ENCODE measurements at places on chromosomes 13 and 19.

GRCh38 chr13:103883164-103883563, 816.9 kb upstream of the SLC10A2 start:
- peak; percentile 85 for DNase-seq

GRCh38 chr19:47610902-47611301, 2.0 kb downstream of the BICRA start:
- DNase-seq = no peak

GRCh38 chr19:18795540-18795939, 4.4 kb upstream of the COMP start:
- no peak for DNase-seq

GRCh38 chr19:46056536-46056935, 15.7 kb upstream of the IGFL4 start:
- DNase-seq = no peak

DNA sequence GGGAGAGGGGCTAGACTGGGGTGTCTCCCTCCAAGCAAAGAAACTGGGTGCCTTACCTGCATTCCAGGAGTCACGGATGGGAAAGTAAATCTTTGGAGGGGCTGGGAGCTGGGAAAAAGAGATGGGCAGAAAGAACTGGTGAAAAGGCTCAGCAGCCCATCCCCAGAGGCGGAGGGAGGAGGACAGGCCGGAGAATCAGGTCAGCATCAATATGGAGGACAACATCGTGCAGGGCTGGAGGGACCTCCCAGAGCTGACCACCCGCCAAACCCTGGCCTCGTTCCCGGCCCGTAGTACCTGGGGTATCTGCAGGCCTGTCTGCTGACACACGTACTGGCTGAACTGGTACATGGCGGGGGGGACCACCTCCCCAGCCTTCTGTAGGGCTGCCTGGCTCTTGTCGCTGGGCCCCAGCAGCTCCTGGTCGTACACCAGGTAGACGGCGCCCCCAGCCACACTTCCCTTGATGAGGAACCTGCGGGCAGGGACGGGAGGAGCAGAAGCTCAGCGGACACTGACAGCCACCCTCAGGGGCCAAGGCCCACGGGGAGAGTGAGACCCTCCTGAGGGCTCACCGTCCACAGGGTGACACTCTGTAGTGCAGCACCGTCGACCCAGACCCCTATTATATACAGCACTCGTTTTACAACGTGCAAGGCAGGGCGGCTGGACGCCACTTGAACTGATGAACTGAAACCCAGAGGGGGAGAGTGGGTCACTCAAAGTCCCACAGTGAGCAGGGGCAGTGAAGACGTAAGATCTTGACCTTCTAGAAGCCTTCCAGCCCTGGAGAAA, 830 bp downstream of the MICOS13 start:
- no peak for DNase-seq

GRCh38 chr13:42880056-42880605, 98.7 kb downstream of the FAM216B start:
- no peak for DNase-seq

DNA sequence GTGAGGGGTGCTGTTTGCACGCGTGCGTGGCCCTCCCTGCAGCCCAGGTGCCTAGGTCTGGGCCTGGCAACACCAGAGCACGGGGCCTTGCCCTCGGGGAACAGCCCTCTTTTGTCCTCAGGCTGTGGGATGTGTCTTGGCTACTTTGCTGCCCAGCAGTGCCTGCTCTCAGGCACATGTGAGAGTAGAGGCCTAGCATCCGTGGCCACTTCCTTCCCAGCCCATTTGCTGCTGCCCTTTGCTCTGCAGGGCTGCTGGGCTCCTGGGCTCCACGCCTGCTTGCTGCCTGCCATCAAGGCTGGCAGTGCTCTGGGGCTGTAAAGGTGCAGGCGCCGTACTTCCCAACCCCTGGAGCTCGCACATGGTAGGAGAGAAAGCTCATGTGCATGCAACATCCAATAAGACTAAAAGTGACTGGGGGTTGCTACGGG, 46.6 kb downstream of the CAPN12 start:
- no peak for DNase-seq

DNA sequence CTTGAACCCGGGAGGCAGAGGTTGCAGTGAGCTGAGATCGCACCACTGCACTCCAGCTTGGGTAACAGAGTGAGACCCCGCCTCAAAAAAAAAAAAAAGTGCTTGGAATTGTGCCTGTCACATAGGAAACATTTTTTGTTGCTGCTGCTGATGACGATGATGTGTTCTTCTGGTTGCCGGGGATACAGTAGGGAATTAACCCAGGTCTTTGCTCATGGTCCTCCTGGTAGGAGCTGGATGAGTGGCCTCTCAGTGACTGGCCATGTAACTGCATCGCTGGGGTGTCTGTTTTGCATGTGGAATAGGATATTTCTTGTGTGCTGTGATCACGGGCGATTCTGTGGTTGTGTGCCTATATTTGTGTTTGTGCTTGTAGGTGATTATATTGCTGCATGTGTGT, 4.7 kb upstream of the CNFN start:
- DNase-seq = no peak

DNA sequence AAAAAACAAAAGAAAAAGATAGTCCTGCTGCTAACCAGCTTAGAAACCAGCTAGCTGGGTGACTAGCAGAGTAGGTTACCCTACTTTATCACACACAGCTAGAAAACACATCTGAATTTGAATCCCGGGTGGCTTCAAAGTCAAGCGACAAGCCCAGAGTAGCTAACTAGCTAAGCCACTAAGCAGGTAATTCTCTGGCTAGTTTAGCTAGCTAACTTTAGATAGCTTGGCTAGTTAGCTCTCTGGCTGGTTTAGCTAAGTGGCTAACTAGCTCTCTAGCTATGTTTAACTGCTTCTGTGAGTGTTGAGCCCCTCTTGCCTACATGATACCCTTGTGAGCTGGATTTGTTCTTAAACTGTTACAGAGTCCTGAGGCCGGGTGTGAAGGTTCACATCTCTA, 12.4 kb downstream of the MYH14 start:
- no peak for DNase-seq

GRCh38 chr13:73973156-73973555, 161.0 kb downstream of the KLF12 start:
- DNase-seq = no peak

DNA sequence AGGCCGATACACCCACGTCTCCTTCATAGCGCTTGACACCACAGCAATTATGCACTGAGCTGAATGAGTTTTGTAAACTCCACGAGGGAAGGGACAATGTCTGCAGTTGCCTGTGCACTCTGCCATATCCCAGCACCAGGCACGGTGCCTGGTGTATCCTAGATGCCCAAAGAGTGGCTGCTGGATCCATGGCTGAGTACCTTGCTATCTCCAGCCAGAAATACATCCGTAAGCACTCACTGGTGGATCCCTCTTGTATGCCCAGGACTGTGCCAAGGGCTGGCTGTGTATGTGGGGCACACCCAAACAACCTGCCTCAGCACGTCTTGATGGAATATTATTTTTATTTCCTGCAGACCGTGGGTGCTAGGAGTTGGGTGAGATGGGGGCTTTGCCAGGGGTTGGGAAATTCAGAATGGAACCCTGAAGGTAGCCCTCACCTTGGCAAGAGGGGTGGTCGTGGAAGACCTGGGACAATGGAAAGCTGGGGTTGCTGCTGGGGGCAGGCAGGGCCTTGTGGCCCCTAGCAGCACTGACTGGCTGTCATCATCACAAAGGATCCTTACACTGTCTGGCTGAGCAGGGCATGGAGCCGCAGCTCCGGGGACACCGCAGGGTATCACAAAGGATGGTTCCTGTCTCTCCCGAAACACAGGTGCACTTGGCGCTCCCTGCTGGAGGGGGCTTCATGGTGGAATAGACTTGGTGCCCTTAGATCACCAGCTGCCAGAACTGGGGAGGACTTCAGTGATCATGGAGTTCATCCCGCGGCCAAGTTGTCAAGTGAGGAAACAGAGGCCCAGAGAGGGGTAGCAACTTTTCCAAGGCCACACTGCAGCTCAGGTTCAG, 131.3 kb downstream of the URI1 start:
- DNase-seq = no peak

DNA sequence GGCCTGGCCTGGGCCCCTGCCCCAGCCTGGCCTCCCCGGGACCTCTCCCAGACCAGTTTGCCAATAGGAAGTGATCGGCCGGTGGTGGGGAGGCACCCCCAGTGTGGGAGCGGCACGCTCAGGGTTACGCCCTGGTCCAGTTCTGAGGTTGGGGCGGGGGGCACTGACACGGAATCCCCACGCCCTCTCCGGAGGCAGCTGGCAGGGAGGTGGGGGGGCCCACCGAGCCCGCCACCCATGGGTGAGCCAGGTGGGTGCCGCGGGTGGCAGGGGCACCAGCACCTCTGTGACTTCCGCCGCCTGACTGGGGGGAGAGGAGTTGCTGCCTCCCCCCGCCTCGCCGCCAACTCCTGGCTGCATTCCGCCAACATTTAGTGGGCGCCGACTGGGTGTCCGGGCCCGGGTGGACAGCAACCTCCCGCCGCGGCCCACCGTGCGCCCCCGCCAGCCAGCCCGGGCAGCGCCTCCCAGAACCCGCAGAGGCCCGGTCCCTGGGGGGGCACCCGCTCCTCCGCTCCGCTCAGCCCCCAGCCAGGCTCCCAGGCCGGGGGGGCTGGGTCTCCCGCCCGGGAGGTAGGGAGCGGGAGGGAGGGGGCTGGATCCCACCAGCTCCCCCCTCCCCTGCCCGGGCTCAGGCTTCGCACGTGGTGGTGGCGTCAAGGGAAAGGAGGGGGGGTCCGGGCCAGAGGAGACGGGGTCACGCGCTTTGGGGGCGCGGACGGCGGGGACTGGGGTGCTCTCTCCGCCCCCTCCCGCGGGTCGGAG, 2.0 kb downstream of the ZBTB7A start:
- DNase-seq = no peak

GRCh38 chr19:12596927-12597548, 13.6 kb downstream of the ZNF490 start:
- no peak for DNase-seq

GRCh38 chr19:9014803-9015202, 4.6 kb upstream of the MUC16 start:
- no peak for DNase-seq

DNA sequence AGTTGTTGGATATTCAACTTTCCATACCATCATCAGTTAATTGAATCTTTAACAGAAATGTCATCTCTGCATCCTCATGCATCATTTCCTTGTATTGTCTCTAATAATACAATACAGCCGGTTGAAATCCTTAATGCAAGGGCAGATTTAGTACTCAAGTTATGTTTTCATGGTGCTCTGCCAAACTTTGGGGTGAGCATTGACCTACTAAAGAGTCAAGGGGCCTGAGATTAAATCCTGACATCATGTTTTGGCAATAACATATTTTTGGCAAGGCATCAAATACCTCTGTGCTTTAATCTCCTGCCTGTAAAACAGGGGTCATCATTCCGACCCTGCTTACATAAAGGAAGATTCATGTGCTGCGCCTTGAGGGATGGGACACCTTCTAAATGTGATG, 42.7 kb upstream of the ABCC4 start:
- DNase-seq = peak; percentile 94

DNA sequence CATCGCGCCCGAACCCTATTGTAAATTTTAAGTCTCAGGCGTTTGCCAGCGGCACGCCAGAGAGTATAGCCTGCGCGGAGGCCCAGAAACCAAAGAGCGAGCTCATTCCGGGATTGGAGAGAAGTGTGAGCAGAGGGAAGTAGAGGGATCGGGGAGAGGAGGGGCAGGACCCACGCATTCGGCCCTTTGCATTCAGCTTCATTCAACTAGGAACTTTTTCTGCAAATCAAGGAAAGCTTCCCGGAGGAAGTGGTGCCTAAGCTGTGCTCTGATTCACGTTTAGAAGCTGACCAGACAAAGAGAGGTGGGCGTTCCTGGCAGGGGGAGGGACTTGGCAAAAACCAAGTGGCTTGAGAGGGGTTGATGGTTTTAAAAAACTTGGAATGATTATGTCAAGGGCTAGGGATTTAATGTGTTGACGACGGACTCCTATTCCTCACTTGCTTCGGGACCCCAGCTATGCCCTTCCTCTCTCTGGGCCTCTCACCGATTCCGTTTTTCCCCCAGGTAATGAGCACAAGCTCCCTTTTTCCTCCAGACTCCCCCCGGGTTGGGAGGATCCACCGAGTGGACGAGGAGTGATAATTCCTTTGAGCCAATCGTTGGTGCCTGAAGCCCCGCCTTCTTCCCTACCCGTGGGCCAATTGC, 811 bp upstream of the PRMT1 start:
- peak; percentile 83 for DNase-seq

DNA sequence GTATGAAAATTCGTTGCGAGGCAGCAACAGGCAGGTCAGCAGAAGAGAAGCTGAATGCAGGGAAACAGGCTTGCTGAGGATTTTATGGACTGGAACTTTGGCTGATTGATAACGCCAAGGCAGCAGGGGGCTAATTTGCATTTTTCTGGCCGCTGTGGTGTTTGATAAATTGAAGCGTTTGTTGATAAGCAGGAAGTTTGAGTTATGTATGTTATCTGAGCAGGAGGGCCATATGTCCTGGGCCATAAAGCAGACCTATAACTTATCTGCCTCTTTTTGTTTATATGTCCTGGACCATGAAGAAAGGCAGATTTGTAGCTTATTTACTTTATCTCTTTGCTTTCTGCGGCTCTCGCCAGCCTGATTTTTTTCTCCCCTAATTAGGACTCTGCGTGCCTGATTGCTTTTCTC, 65.9 kb downstream of the ZNF627 start:
- no peak for DNase-seq

DNA sequence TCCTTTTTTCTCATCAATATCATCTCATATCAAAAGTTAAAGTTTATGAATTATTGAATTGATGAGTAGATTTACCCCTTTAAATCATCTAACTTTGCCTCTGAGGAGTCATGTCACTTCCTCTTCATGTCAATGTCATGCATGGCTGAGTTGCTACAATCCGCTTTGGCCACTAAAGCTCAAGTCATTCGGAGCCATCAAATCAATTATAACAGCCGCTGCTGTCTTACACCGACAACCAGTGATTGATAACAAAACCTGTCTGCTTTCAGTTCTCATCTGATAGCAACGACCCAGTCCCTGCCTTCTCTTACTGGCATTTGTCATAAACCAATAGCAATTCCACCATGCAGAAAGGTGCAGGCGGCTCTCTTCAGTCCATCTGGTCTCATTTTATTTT, 429.3 kb downstream of the DIAPH3 start:
- DNase-seq = no peak

GRCh38 chr19:18480006-18480691, 41.7 kb downstream of the ELL start:
- DNase-seq = no peak

- no peak for DNase-seq
These were observed 489.2 kb upstream of the NBEA start for GRCh38 chr13:34452831-34453230.

DNA sequence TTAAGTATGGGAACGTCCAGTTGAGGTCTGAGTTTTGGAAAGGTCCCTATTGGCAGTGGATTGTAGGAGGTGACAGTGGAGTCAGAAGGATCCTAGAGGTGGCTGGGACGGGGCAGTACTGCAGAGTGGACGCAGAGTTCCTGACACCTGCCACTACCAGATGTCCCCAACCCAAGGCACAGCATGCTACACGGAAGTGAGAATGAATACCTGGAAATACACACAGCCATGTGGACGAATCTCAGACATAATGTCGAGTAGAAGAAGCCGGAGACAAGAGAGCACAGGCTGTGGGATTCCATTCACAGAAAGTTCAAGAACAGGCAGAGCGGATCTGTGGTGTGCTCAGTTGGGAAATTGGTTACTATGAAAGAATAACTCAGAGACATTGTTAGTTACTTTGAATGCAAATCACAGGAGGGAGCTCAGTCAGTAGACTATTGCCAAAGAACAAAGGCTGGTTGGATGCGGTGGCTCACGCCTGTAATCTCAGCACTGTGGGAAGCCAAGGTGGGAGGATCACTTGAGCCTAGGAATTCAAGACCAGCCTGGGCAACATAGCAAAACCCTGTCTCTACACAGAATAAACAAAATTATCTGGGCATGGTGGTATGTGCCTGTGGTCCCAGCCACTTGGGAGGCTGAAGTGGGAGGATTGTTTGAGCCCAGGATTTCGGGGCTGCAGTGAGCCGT, 37.4 kb downstream of the RYR1 start:
- no peak for DNase-seq
